Erythroblast (primary cell): ENCODE measurements at places on chromosomes 5 and 9.

DNA sequence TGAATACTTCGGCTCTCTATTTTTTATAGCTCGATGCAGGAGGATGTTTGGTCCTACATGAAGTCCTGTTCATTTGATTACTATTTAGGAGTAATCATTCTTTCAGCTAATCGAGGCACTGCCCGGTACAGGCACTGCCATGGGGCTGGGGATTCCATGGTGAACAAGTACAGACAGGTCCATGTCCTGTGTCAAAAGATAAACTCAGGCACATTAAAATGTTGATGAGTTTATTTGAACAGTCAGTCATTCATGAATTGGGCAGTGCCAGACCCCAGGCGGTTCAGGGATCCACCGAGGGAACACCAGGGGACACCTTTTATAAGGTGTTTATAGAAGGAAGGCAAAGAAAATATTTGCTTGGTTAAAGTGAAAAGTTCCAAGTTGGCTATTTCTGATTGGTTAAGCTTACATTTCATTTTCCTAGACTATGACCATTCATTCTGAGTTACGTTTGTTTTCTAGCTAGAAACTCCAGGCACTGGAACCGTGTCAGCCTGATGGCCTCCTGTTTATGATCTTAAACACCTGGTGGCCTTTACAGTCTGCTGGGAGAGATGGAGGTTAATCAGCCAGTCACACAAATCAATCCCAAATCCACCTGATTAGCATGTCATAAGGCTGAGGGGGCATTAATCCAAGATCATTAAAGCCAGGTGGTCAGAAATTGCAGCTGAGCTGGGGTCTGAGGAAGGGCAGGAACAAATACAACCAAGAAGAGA is 47.0 kb upstream of the TDRD7 start:
- no peak for DNase-seq

GRCh38 chr5:139752506-139753473 is 42.8 kb upstream of the PSD2 start:
- DNase-seq, result no peak

GRCh38 chr5:135434591-135435466 is 12.3 kb downstream of the DCANP1 start:
- no peak for DNase-seq

DNA sequence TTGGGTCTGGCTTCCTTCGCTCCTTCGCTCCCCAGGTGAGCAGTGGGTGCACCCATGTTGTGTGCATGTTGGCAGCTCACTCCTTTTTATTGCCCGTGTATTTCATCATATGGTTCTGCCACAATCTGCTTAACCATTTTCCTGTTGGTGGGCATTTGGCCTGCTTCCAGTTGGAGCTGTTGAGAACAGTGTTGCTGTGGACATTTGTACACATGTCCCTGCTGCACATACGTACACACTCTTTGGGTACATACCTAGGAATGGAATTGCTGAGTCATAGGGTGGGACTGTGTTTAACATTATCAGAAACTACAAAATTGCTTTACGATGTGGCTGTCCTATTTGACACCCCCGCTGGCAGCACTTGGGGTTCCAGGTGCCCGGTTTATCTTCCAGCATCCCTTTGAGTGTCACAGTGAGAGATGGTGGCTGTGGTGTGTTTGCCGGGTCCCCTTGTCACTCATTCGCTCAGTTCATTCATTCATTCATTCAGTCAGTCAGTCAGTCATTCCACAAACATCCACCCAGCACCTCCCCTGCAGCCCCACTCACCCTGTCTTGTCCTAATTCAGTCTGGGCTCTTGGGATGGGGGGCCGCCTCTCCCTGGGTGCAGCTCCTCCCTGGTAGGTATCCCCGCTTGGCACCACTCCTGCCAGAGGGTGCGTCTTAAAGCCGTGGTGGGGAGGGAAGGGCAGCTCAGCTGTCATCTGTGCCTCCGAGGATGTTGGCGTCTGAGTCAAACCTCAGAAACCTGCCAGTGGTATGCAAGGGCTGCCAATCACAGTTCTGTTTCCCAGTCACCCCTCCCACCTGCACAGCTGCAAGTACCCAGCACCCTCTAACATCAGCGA is 7.9 kb upstream of the FIBCD1 start:
- DNase-seq, result peak; percentile 30

DNA sequence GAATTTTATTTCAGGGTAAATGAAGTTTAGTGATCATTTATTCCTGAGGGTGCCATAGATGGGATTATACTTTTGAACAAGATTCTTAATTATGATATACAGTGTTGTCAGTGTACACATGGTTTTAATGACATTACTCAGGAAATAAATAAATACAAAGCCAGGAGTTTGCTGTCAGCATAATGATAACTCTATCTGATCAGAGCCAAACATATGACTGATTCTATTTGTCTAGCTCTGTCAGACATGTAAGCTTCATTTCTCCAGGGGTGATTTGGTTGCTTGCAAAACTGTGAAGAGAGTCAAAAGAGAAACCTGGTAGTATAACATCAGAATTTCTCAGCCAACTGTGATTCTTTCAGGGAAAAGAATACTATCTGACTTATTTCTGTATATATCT is 1425.8 kb upstream of the C9orf72 start:
- no peak for DNase-seq

DNA sequence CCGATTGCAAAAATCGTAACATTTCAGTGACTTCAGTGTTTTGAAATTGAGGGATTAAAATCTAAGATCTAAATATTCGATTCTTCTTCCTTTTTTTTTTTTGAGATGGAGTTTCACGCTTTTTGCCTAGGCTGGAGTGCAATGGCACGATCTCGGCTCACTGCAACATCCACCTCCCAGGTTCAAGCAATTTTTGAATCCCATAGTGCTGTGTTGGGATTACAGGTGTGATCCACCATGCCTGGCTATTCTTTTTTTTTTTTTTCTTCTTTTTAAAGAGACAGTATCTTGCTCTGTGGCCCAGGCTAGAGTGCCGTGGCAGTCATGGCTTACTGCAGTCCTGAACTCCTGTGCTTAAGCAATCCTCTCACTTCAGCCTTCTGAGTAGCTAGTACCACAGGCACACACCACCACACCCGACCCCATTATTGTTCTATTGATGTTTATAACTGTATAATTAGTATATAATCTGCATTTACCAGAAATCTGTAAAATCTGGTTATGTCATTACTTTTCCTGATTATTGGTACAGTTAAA is 42.7 kb downstream of the NSD1 start:
- no peak for DNase-seq

GRCh38 chr5:125798307-125798706 is 624.9 kb upstream of the GRAMD2B start:
- DNase-seq, result peak; percentile 1

- no peak for DNase-seq
These were observed 89.6 kb upstream of the BNC2 start for GRCh38 chr9:16960084-16960483.

DNA sequence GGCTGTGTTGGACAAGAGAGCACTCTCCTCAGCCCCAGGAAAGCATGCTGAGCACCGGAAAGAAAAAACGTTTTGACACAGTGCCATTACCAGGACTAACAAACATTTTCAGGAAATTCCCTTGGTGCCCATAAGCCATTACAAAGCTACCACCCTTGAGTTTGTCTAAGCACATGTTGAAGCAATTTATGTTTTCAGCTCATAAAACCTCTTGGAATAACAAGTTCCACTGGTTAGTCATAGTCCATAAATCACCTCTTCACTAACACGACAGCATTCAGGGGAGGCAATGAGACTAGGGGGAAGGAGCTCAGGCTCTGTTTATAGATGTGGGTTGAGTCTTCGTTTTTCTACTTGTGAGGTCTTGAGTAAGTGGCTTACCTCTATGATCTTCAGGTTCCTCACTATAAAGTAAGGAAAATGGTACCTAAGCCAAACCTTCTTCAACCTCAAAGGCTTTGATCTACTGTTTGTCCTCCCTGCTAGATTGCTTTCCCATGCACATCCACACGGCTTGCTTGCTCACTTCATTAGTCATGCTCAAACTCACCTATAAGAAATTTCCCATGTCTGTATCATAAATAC is 65.4 kb downstream of the DRD1 start:
- no peak for DNase-seq

DNA sequence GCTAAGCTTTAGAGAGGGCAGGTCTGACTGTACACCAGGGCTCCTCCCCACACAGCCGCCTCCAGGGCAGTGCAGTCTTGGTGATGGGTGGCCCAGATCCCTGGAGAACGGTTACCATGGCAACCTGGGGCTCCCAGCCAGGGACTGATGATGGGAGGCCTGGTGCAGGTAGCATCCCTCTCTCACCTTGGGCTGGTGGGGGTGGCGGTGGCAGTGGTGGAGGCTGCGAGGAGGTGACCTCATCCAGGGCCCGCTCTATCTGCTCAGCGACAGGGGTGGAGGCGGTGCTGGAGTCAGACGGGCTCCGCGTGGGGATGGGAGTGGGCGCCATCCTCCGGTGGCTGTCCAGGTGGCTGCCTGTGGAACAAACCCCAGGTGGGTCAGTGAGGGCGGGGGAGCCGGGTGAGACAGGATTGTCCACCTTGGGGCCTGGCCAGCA is 12.3 kb downstream of the PRR7 start:
- DNase-seq, result no peak

DNA sequence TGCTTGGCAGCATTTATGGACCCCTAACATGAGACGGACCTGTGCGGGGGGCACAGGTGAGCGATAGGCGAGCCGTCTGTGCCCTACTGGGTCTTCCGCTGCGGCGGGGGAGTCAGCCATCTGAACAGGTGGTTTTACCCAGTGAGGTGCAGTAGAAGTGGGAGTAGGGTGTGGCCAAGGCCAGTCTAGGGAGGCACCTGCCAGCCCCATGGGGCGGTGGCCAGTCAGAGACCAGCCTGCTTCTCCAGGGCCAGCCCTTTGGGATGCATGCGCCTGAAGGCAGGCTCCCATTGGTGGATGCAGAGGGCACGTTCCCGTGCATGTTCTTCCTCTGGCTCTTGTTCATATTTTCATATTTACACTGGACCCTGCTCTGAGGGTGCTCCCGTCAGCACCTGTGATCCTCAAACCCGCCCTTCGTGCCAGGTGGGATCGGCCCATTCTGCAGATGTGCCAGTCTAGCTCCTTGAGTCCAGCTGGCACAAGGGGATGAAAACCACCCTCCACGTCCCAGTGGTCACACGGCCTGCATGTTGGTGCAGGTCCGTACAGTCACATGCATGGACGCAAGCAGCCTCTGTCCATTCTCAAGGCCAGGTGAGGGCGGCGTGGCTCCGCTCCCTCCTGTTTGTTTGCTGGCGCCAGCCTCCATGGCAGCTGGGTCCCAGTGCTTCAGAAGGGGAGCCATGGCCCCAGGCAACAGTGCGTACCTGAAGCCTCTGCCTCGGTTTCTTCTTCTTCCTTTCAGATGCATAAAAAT is 9.0 kb downstream of the COL5A1 start:
- no peak for DNase-seq

- peak; percentile 43 for DNase-seq
These were observed 3.4 kb downstream of the TLE1 start for GRCh38 chr9:81685763-81686613.

- no peak for DNase-seq
These were observed 52.1 kb downstream of the PPIC start for GRCh38 chr5:122984425-122984824.

- DNase-seq, result no peak
These were observed 334.2 kb upstream of the CCNH start for GRCh38 chr5:87746891-87747377.

GRCh38 chr5:167254132-167254531 is 1037.3 kb upstream of the WWC1 start:
- no peak for DNase-seq

DNA sequence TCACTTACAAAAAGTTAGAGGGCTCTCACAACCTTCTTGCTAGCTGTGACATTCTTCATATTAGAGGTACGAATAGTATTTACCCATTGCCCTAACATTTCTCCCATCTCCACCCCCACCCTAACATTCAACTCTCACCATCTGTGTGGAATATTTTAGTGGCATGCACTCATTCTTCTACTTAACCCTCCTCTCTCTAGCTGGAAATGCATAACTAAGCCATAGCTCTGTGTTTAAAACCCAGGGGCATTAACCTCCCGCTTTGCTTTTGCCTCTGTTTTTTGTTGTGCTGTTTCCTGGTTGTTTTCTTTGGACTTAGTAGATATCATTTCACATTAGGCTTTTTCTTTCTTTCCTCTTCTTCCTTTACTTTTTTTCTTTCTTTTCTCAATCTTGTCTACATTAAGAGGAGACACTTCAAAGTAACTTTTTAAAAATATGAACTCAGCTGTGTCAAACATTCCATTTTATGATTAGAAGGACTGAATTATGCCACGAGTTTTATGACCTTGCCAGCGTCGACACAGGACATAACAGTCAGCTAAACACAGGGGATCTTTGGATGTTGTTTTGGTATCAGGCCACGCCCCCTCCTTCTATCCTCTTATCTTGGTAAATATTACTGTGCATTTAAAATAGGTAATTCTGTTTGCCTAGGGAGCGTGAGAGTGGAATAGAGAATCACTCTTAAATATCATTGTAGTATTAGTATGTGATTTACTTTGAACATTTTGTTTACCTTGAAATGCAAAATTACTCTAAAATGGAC is 236.0 kb downstream of the CD180 start:
- DNase-seq, result no peak

DNA sequence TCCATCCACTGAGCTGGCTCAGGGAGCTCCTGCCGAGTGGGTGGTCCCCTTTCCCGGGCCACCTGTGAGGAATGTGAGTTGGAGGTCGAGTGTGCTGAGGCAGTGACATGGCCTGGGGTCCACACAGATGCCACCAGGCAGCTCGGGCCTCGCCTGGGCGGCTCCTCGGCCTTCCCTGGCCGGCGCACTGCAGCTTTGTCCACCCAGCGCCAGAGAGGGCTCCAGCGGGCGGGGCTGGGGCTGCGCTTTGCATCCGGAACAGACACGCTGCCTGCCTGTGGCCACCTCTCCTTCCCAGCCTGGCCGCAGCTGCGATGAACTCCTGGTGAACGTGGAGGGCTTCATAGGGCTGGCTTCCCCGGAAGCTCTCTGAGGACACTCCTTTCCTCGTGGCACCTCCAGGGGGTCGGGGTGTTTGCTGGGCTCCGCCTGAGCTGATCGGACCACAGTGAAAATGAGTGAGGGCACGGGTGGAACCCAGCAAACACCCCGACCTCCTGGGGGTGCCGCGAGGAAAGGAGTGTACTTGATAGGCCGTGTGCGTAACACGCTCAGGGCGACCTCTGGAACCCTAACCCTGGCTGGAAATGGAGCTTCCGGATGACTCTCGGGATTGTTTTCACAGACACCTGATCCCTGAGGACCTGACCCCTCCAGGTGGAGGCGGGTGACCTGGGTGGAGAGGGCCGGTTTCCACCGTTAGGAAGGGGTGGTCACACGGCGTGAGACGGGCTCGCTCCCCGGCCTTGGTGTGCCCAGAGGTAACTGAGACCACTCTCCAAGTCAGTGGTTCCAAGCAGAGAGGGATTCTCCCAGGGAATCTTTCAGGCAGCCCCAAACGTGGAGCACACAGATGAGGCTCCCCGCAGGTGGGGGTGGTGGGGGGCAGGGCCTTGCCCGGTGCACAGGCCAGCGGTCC is 31.8 kb upstream of the RXRA start:
- no peak for DNase-seq

GRCh38 chr9:37517923-37518322 is 32.2 kb downstream of the POLR1E start:
- DNase-seq, result no peak

GRCh38 chr9:129776938-129777768 is 24.3 kb upstream of the PTGES start:
- peak; percentile 51 for DNase-seq

DNA sequence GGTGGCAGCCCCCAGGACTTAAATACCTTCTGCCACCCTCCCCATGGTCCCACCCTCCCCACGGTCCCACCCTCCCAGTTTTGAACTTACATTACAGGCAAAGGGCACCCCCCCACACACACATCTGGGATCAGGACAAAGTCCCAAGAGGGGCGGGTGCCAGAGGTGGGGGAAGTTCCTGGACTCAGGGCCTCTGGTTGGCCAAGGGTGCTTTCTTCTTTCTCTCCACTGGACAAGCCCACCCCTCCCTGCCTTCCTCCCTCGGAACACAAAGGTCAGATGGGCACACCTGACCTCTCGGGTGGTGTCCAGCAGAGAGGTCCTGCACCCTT is 19.1 kb upstream of the RALGDS start:
- no peak for DNase-seq
